Activated T-helper 17 cell treated with anti-CD3 and anti-CD28 coated beads, Interleukin-2, amount 50 U/mL, for 72 hours (primary cell): ENCODE measurements at places on chromosomes 6 and 20.

DNA sequence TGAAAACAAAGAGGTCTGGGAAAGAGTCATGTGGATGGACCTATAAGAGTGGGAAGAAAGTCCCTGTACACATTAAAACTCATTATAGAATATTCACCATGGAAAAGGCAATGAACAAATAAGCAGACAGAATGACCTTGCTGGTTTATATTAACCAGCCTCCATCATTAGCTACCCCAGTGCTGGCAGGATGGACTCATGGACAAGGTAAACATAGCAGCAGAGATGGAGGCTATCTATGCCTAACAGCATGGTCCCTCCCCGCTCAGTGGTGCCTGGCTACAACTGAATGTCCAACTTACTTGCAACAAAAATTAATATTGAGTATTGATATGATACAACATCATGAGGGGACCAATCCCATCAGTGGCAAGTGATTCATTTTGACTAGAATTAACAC lies 4.5 kb upstream of the ZKSCAN3 start:
- H3K4me1 ChIP-seq, result peaks cover 8% of the 10 kb centered on the region
- peaks cover 29% of the 10 kb centered on the region for H3K27me3 ChIP-seq
- H3K27ac ChIP-seq, result no peak overlapping the region
- no peak overlapping the region for H3K4me3 ChIP-seq

DNA sequence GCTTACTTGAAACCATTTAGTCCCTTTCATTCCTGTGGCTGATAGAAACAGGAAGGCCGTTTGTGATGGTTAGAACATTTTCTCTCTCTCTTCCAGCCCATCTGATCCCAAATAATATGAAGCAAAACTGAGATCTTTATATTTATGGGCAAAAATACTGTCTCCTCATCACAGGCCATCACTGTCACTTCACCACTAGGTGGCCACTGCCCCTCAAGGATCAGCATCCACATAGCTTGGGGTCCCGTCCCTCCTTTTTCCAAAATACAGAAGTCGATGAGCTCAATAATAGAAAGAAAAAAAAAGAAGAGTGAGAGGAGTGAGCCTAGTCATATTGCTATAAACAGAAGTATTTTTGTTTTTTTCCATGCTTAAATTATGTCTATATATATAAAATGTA lies 46.4 kb upstream of the LAMP5 start:
- no peaks in the 10 kb centered on the region for H3K27me3 ChIP-seq
- ATAC-seq, result no peak
- H3K4me1 ChIP-seq, result no peaks in the 10 kb centered on the region
- no peak overlapping the region for H3K27ac ChIP-seq
- no peaks in the 10 kb centered on the region for H3K36me3 ChIP-seq

- no peaks in the 10 kb centered on the region for H3K36me3 ChIP-seq
- H3K4me1 ChIP-seq, result no peaks in the 10 kb centered on the region
- H3K27ac ChIP-seq, result no peak overlapping the region
- no peaks in the 10 kb centered on the region for H3K27me3 ChIP-seq
- no peak for ATAC-seq
Measured at GRCh38 chr6:139650941-139651340, 276.5 kb upstream of the CITED2 start.

- no peak for ATAC-seq
- H3K36me3 ChIP-seq, result no peaks in the 10 kb centered on the region
- H3K4me3 ChIP-seq, result no peak overlapping the region
- H3K27me3 ChIP-seq, result peaks cover 12% of the 10 kb centered on the region
- H3K4me1 ChIP-seq, result peaks cover 6% of the 10 kb centered on the region
Measured at GRCh38 chr6:33957892-33958525, 154.2 kb upstream of the MLN start.

GRCh38 chr20:9807136-9807535 lies 31.7 kb downstream of the PAK5 start:
- no peaks in the 10 kb centered on the region for H3K4me1 ChIP-seq
- no peak overlapping the region for H3K4me3 ChIP-seq
- no peaks in the 10 kb centered on the region for H3K36me3 ChIP-seq

DNA sequence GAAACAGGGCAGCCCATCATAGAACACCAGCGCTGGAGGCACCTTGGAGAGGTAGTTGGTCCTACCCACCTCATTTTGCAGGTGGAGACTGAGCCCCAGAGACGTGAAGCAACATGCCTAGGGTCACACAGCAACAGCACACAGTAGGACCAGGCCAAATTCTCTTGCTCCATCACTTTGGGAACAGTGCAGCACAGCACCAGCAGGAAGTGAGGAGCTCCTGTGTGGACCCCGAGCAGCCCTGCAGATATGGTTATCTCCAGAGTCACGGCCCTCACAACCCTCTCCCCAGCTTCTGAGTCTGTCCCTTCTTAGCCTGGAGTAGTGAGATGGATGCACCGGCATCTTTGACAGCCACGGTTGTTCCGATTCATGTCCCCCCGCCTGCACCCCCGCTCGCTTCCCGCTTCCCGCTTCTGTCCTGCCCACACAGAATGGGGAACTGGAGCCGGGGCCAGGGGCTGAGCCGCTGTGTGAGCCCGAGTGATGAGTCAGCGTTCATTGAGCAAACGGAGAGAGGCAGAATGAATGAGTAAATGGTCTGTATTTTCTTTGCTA lies 72.6 kb upstream of the DUSP22 start:
- H3K36me3 ChIP-seq, result no peaks in the 10 kb centered on the region
- H3K4me1 ChIP-seq, result peaks cover 56% of the 10 kb centered on the region
- H3K27ac ChIP-seq, result no peak overlapping the region
- H3K4me3 ChIP-seq, result no peak overlapping the region
- H3K27me3 ChIP-seq, result no peaks in the 10 kb centered on the region
